ENCODE measurements at places on chromosomes 7 and 10.
A peak's percentile ranks its signal among the peaks of the same experiment; 100 is the strongest.

GRCh38 chr10:8365935-8366911 is 311.7 kb downstream of the GATA3 start:
- DNase-seq = peak; percentile 49

- no peak for DNase-seq
Observed at GRCh38 chr10:79552143-79552542, 8.1 kb downstream of the SFTPA2 start.

DNA sequence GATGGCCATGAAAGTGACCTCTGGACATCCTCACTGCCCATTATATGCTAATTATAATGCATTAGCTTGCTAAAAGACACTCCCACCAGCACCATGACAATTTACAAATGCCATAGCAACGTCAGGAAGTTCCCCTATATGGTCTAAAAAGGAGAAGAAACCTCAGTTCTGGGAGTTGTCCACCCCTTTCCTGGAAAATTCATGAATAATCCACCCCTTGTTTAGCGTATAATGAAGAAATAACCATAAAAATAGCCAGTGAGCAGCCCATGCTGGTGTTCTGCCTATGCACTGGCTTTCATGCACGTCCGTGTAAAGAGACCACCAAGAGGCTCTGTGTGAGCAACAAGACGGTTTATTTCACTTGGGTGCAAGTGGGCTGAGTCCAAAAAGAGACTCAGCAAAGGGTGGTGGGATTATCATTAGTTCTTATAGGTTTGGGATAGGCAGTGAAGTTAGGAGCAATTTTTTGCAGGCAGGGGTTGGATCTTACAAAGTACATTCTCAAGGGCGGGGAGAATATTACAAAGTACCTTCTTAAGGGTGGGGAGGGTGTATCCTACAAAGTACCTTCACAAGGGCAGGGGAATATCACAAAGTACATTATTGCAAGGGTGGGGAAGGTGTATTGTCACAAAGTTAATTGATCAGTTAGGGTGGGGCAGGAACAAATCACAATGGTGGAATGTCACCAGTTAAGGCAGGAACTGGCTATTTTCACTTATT is 45.6 kb downstream of the LBX1 start:
- DNase-seq = no peak

- DNase-seq = no peak
Observed at GRCh38 chr10:68067029-68067428, 8.1 kb downstream of the HERC4 start.

GRCh38 chr10:42951486-42952251 is 125.2 kb upstream of the RET start:
- no peak for DNase-seq
